A549 treated with CORT108297 at 1 μM for 4 hours (cell line): ENCODE measurements at places on chromosomes 5 and 9. TPM values are rescaled to one million over a fixed set of nuclear protein-coding genes. Genes with fewer than 3 reads are reported as not detected.

The GFI1B gene
- total RNA-seq: 0.03 to 0.14 TPM (median 0.12 TPM) in 3 of 5 replicates, not detected in the others

The PHF24 gene
- 0.03 to 0.18 TPM (median 0.10 TPM) in 5 replicates for total RNA-seq

The FBP1 gene
- total RNA-seq: 0.24 TPM in 1 of 5 replicates, not detected in the others

The LCN10 gene
- total RNA-seq: not detected in 5 replicates

The POLK gene
- 9.0 to 13.7 TPM (median 11.5 TPM) in 5 replicates for total RNA-seq
